ENCODE measurements at places on chromosomes 3 and 15.

- no peak for DNase-seq
Observed at GRCh38 chr3:29215948-29216347, 64.9 kb upstream of the RBMS3 start.

DNA sequence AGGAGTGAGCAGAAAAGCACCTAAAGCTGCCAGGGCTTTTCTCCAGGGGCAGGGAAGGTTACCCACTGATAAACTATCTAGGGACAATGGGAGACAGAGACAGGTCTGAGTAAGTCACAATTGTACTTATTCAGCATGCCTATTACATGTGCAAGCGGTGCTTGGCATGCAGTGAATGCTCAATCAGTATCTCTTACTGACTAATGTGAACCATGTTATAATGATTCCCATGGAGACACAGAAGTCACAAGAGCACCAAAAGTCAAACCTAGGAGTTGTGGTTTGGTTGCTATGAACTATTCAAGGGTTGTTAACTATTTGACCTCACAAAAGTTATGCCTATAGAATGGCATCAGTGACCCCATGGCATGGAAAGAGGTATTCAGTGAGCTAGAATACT is 50.0 kb upstream of the RASGRP1 start:
- no peak for DNase-seq

DNA sequence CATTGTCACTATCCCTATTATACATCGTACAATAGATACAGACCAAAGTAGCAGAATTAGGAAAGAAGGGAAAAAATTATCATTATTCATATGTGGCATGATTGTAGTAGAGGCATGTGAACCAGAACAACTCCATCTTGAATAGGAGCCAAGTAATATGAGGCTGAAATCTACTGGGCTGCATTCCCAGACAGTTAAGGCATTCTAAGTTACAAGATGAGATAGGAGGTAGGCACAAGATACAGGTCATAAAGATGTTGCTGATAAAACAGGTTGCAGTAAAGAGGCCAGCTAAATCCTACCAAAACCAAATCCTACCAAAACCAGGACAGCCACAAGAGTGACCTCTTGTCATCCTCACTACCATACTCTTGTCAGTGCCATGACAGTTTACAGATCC is 1035.4 kb upstream of the SEMA6D start:
- DNase-seq, result no peak

- DNase-seq, result no peak
Observed at GRCh38 chr3:140896997-140897396, 44.6 kb upstream of the SLC25A36 start.

DNA sequence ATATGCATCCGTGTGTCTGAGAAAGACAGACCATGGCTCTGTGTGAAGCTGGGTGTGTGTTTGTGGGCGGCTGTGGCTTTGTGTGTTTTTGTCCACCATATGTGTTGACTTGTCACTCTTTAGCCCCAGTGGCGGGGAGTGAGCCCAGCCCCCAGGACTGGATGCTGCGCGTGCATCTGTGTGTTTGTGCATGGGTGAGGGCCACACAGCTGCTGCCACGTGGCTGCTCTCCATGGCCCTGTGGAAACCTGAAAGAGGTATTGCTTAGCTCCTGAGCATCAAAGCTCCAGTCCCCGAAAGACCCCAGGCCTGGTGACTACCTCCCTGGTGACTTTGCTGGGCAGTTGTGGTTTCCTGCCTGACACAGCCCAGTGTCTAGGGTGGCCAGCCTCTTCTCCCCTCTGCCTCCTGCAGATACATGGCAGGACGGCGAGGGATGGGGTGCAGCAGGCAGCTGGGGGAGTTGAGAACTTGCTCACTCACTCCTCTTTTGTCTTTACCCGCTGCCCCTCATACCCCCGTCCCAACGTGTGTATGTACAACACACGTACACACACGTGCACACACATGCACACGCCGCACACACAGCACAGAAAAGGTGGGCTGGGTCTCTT is 6.5 kb downstream of the EPHB3 start:
- no peak for DNase-seq
